ENCODE measurements at places on chromosomes 7 and 10. TPM values are rescaled to one million over a fixed set of nuclear protein-coding genes. Genes with fewer than 3 reads are reported as not detected.

DNA sequence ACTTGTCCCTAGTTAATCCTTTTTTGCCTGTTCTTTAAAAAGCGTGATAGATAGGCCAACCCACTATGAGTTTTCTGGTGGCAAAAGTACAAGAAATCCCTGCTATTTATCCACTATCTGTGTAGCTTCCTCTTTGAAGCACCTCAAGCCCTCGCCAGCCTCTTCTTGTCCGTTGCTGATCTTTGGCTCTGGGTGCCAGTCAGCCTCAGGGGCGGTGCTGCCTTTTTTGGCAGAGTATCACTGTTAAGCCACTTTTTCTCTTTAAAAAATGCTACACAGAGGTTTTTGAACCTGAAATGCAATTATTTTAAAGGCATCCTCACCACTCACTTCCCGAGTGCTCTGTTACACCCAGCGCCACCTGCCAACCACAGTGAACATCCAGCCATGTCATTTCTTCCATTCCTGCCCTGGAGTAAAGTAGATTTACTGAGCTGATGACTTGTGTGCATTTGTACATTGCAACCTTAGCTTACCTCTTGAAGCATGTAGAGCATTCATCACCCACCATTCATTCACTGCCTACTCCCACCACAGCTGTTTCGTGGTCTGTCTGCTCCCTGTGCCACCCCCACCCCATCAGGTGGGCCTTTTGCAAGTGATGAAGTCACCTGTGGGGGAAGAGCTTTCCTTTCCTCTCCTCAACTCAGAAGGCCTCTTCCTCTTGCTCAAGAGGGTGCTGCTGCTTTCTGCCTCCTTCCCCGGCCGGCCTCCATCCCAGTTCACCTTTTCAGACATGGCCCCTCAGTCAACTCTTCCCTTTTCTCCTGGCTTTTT lies 414.2 kb upstream of the GALNT17 start:
- H3K36me3 ChIP-seq: no peaks in the 10 kb centered on the region
- no peaks in the 10 kb centered on the region for H3K4me1 ChIP-seq
- H3K4me3 ChIP-seq: no peak overlapping the region
- H3K27ac ChIP-seq: no peak overlapping the region
- no peaks in the 10 kb centered on the region for H3K27me3 ChIP-seq

GRCh38 chr10:73818402-73818801 lies 7.0 kb upstream of the NDST2 start:
- peaks cover 30% of the 10 kb centered on the region for H3K36me3 ChIP-seq
- no peak overlapping the region for H3K4me3 ChIP-seq
- H3K27ac ChIP-seq: peak overlapping the region; percentile 61
- peaks cover 29% of the 10 kb centered on the region for H3K4me1 ChIP-seq
- DNase-seq: no peak

DNA sequence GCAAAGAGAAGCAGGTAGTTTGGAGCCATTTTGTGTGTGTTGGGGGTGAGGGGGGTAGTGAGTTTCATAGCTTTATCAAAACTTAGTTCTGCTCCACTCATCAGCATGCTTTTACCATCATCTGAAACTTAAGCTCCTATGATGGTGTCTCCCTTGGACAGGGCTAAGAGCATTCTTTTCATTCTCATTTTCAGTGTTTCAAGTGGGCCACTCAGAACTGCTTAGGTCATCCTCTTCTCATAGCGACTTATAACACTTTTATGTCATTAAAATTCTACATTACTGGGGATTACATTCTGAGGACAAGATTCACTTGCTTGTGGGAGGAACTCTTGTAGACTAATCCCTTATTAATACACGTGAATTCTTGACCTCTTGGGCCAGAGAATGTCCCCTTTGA lies 649.4 kb downstream of the SUGCT start:
- DNase-seq: no peak
- no peaks in the 10 kb centered on the region for H3K36me3 ChIP-seq
- H3K4me3 ChIP-seq: no peak overlapping the region
- no peaks in the 10 kb centered on the region for H3K27me3 ChIP-seq
- no peak overlapping the region for H3K27ac ChIP-seq

Gene ACTR3C
- total RNA-seq: 8.3 TPM

GRCh38 chr10:6912424-6912823 lies 332.3 kb upstream of the PRKCQ start:
- peaks cover 21% of the 10 kb centered on the region for H3K4me1 ChIP-seq
- no peak overlapping the region for H3K4me3 ChIP-seq
- no peaks in the 10 kb centered on the region for H3K36me3 ChIP-seq
- H3K27ac ChIP-seq: no peak overlapping the region
- no peak for DNase-seq
- no peaks in the 10 kb centered on the region for H3K27me3 ChIP-seq

GRCh38 chr10:130802301-130802700 lies 509.2 kb downstream of the TCERG1L start:
- no peak for DNase-seq
- H3K36me3 ChIP-seq: no peaks in the 10 kb centered on the region
- no peaks in the 10 kb centered on the region for H3K27me3 ChIP-seq
- no peaks in the 10 kb centered on the region for H3K4me1 ChIP-seq
- no peak overlapping the region for H3K27ac ChIP-seq

- H3K36me3 ChIP-seq: no peaks in the 10 kb centered on the region
- no peaks in the 10 kb centered on the region for H3K27me3 ChIP-seq
- peaks cover 11% of the 10 kb centered on the region for H3K4me1 ChIP-seq
- DNase-seq: no peak
- no peak overlapping the region for H3K4me3 ChIP-seq
Observed at GRCh38 chr7:123641901-123642300, 13.8 kb upstream of the LMOD2 start.

DNA sequence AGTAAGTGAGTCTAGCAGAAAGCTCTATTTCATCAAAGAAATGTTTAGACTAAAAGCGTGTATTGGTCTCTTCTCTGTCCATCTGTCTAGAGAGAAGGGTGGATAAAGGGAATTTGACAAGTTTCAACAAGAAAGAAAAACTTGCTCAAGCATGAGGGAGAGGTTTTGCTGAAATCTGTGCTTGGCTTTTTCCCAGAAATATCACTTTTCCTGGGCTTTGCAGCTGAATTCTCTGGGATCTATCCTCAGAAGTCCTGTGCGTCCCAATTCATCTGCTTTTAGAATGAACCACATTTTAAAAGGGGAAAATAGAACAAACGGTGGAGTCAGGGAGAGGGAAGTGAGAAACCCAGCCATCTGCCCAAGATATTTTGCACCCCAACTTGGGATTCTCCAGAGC lies 59.6 kb upstream of the CELF2 start:
- no peaks in the 10 kb centered on the region for H3K36me3 ChIP-seq
- H3K27me3 ChIP-seq: no peaks in the 10 kb centered on the region
- no peak overlapping the region for H3K4me3 ChIP-seq

- no peak for DNase-seq
- no peak overlapping the region for H3K27ac ChIP-seq
- H3K27me3 ChIP-seq: no peaks in the 10 kb centered on the region
- no peaks in the 10 kb centered on the region for H3K4me1 ChIP-seq
Observed at GRCh38 chr10:125883211-125883610, 2.1 kb upstream of the DHX32 start.

DNA sequence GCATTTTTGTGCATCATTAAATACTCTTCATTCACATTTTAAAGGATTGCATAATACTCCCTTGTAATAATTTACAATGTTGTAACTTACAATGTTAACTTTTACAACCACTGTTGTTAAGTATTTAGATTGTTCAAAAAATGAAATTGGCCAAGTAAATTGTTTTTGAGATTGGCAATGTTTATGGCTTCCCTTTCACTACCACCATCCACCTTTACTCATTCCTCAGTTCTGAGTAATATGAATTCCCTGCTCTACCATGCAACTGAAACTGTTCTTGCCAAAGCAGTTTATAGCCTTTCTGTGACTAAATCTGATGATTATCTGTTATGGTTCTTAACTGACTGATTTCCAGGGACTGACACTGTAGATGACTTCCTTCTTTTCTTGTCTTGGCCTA lies 80.5 kb upstream of the TMEM106B start:
- DNase-seq: no peak
- no peaks in the 10 kb centered on the region for H3K36me3 ChIP-seq
- no peak overlapping the region for H3K27ac ChIP-seq

DNA sequence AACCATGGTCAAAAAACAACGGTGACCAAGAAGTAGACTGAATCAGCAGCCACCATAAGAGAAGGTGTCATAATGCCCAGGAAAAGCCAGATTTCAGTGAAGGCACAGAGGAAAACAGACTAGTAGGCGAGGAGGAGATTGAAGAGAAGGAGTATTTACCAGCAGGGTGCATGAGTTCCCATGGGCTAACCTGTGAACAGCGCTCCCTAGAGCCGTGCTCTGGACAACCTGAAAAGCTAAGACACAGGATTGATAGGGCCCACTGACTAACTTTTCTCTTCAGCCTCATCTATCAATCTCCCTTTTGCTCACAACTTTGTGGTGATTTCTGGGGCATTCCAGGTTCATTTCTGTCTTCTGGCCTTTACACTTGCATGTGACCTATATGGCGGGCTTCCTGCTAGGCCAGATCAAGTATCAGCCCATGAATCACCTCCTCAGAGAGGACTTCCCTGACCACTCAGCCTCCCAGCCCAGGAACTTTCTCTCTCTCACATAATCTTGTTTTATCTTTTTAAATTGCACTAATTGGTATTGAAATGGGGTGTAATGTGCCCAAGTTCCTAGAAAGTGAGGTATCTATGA lies 12.8 kb downstream of the ANKRD22 start:
- no peak overlapping the region for H3K27ac ChIP-seq
- no peak overlapping the region for H3K4me3 ChIP-seq
- no peaks in the 10 kb centered on the region for H3K27me3 ChIP-seq
- no peak for DNase-seq
- no peaks in the 10 kb centered on the region for H3K36me3 ChIP-seq
- H3K4me1 ChIP-seq: no peaks in the 10 kb centered on the region

DNA sequence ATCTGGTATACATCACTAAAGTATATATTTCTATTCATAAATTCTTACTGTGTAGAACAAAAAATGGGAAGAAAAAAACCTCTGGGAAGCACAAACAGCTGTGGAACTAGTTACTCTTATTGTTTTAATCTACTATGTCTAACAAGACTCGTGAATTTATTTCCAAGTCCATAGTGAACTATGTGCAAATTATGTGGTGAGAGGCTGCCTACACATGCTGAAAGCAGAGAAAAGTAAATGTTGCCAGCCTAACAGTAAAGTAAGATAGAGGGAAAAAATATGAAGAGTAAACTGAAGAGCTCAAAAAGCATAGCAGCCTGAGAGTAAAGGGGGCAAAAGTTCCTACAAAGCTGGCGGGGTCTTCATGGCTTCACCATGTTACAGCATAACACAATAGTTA lies 3.0 kb downstream of the GDI2 start:
- H3K27ac ChIP-seq: no peak overlapping the region
- H3K4me1 ChIP-seq: peaks cover 70% of the 10 kb centered on the region
- H3K36me3 ChIP-seq: no peaks in the 10 kb centered on the region
- DNase-seq: no peak

- H3K4me1 ChIP-seq: no peaks in the 10 kb centered on the region
- no peak for DNase-seq
- H3K4me3 ChIP-seq: no peak overlapping the region
- H3K36me3 ChIP-seq: no peaks in the 10 kb centered on the region
- H3K27ac ChIP-seq: no peak overlapping the region
- H3K27me3 ChIP-seq: no peaks in the 10 kb centered on the region
Observed at GRCh38 chr10:105963334-105963884, 1201.1 kb downstream of the SORCS1 start.

Gene AMZ1
- not detected for total RNA-seq

GRCh38 chr7:157900011-157900410 lies 563.2 kb downstream of the DNAJB6 start:
- no peaks in the 10 kb centered on the region for H3K36me3 ChIP-seq
- no peak overlapping the region for H3K27ac ChIP-seq
- no peak overlapping the region for H3K4me3 ChIP-seq
- H3K4me1 ChIP-seq: no peaks in the 10 kb centered on the region
- DNase-seq: no peak

- peak overlapping the region; percentile 44 for H3K4me3 ChIP-seq
- peaks cover 58% of the 10 kb centered on the region for H3K4me1 ChIP-seq
- peak overlapping the region; percentile 69 for H3K27ac ChIP-seq
- H3K27me3 ChIP-seq: no peaks in the 10 kb centered on the region
- no peaks in the 10 kb centered on the region for H3K36me3 ChIP-seq
- no peak for DNase-seq
Observed at GRCh38 chr7:22727714-22728035, 675 bp downstream of the IL6 start.

Data from sigmoid colon (tissue), 7 donors.